ENCODE measurements at places on chromosomes 12 and 14.

GRCh38 chr14:90428676-90429075 is 31.8 kb downstream of the CALM1 start:
- H3K27me3 ChIP-seq = no peaks in the 10 kb centered on the region
- peaks cover 14% of the 10 kb centered on the region for H3K4me1 ChIP-seq
- DNase-seq = no peak

- H3K4me1 ChIP-seq = peaks cover 14% of the 10 kb centered on the region
- H3K27ac ChIP-seq = no peak overlapping the region
- H3K4me3 ChIP-seq = no peak overlapping the region
- no peaks in the 10 kb centered on the region for H3K27me3 ChIP-seq
- no peaks in the 10 kb centered on the region for H3K36me3 ChIP-seq
These were observed 413.4 kb downstream of the BCAT1 start for GRCh38 chr12:24535334-24536069.

DNA sequence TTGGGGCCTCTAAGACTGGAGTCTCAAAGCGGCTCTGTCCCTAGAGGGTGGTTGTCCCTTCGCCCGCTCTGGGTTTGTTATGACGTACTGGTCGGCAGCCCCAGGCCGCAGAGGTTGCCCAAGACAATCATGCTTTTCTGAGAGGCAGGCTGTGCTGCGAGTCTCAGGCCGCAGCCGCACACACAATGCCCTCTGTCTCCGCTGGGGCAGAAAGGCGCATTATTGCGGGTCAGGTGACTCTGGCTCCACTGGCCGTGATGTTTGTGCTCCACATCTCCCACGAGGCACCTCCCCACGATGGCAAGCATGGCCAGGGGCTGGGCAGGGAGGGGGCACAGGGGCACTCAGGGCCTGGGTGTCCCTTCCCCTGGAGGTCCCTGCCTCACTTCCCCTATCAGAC is 21.0 kb upstream of the PLEKHG3 start:
- H3K36me3 ChIP-seq = no peaks in the 10 kb centered on the region
- H3K4me3 ChIP-seq = no peak overlapping the region
- H3K4me1 ChIP-seq = no peaks in the 10 kb centered on the region
- H3K27me3 ChIP-seq = no peaks in the 10 kb centered on the region
- H3K27ac ChIP-seq = no peak overlapping the region
- no peak for DNase-seq

GRCh38 chr12:83793616-83794015 is 1106.9 kb downstream of the TMTC2 start:
- no peak overlapping the region for H3K27ac ChIP-seq
- no peaks in the 10 kb centered on the region for H3K36me3 ChIP-seq
- H3K4me1 ChIP-seq = no peaks in the 10 kb centered on the region
- H3K27me3 ChIP-seq = no peaks in the 10 kb centered on the region
- H3K4me3 ChIP-seq = no peak overlapping the region

DNA sequence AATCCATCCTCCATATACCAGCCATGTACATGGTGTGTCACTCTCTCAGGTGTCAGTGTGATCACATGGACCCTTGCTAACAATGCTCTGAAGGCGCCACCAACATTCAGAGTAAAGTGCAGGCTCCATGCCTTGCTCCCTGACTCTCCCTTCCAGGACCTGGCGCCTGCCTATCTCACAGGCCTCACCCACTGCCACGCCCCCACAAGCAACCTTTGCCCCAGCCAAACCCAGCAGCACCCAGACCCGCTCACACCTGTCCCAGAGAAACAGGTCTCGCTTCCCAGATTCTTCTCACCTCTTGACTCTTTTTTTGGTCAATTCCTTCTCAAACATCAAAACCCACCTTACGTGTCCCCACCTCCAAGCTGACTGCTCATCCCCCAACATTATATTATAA is 52.3 kb downstream of the KCNK10 start:
- H3K36me3 ChIP-seq = peaks cover 2% of the 10 kb centered on the region
- no peaks in the 10 kb centered on the region for H3K4me1 ChIP-seq
- no peak overlapping the region for H3K4me3 ChIP-seq
- DNase-seq = no peak
- H3K27me3 ChIP-seq = no peaks in the 10 kb centered on the region

DNA sequence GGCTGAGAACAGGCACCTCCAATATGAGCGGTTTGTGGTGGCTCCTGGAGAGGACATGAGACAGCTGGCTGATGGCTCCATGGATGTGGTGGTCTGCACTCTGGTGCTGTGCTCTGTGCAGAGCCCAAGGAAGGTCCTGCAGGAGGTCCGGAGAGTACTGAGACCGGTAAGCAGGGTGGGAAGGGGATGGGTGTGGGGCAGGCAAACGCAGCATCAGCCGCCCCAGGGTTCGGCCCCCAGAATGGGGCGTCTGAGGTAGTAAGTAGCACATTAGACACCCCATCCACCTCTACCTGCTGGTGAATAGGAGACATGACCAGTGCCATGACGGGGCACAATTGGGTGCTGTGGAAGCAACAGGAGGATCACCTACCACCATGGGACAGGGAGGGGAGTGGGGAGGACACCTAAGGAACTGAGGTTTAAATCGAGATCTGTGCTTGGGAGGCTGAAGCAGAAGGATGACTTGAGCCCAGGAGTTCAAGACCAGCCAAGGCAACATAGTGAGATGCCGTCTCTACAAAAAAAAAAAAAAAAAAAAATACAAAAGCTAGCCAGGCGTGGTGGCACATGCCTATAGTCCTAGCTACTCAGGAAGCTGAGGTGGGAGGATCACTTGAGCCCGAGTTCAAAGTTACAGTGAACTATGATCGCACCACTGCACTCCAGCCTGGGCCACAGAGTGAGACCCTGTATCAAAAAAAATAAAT is 25.5 kb downstream of the ITGA7 start:
- H3K36me3 ChIP-seq = peaks cover 5% of the 10 kb centered on the region
- DNase-seq = no peak
- H3K27me3 ChIP-seq = no peaks in the 10 kb centered on the region
- no peak overlapping the region for H3K27ac ChIP-seq
- peaks cover 2% of the 10 kb centered on the region for H3K4me1 ChIP-seq
- no peak overlapping the region for H3K4me3 ChIP-seq

- H3K36me3 ChIP-seq = peaks cover 1% of the 10 kb centered on the region
- H3K4me1 ChIP-seq = peaks cover 6% of the 10 kb centered on the region
- no peak overlapping the region for H3K4me3 ChIP-seq
- no peak for DNase-seq
- no peak overlapping the region for H3K27ac ChIP-seq
- H3K27me3 ChIP-seq = no peaks in the 10 kb centered on the region
These were observed 58.6 kb downstream of the PKP2 start for GRCh38 chr12:32837974-32838373.

DNA sequence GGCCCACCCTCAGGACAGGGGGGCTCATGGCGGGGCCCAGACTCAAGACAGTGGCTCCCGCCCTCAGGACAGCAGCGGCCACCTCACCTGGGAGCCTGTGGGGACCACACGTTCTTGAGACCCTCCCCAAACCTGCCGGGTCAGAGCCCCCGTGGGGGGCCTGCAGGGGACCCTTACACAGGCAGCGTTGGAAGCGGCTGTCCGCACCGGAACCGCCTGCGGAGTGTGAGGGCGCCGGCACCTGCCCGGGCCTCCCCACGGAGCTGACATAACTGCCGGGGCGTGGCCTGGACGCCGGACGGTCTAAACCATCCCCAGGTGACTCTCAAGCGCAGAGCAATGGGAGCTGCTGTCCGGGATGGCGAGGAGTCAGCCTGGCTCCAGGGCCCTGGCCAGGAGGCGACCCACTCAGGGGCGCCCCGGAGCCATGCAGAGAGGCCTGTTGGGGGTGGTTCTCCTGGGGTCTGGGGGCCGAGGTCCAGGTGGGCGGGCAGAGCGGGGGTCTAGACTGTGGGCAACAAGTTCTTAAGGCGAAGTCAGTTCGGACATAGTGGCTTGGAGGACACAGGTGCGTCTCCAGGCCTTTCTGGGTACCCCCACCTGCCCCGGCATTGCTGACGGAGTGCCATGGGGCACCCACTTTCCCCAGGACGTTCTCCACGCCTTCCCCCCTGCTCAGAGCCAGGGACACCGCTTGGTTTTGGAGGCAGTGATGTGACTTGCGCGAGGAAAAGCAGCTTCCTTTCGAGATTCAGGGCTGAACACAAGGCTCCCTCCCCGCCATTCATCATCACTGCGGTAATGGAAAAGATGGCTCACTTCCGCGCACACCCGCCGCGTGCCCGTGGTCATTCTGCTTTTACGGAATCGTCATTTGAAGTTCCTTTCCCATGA is 23.2 kb downstream of the GALNT9 start:
- peaks cover 24% of the 10 kb centered on the region for H3K27me3 ChIP-seq
- no peaks in the 10 kb centered on the region for H3K4me1 ChIP-seq
- no peaks in the 10 kb centered on the region for H3K36me3 ChIP-seq
- no peak overlapping the region for H3K4me3 ChIP-seq

DNA sequence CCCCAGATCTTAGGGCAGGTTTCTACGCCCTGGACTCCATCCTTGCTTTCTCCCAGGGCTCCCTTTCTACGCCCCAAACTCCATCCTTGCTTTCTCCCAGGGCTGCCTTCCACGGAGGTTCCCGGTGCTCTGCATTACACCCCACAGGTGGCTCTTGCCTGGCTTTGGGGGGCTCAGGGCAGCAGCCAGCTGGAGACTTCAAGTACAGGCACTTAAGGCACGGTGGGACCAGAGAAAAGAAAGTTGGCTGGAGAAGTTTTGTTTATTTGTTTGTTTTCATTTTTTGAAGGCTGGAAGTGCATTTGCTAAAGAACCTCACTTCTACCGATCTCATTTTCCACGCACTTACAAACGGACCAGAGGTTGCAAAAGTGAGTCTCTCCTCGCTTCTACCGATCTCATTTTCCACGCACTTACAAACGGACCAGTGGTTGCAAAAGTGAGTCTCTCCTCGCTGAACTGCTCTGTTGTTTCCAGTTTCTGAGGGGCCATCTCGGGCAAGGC is 103.8 kb upstream of the MED13L start:
- H3K4me3 ChIP-seq = peak overlapping the region; percentile 25
- no peaks in the 10 kb centered on the region for H3K36me3 ChIP-seq
- H3K27me3 ChIP-seq = no peaks in the 10 kb centered on the region
- peaks cover 16% of the 10 kb centered on the region for H3K4me1 ChIP-seq
- no peak for DNase-seq
- peak overlapping the region; percentile 94 for H3K27ac ChIP-seq

DNA sequence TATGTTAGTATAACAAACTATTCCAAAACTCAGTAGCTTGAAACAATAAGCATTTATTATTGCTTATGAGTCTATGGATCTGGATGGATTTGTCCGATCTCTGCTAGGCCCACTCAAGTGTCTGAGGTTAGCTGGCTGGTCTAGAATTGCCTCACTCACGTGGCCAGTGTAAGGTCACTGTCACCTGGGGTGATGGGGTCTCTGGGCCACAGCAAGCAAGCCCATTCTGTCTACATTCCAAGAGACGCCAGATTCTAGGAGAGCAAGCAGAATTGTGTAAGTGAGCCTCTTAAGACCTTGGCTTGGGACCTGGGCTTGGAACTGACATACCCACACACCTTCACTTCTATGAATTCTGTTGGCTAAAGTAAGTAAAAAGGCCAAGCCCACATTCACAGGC is 80.2 kb downstream of the STON2 start:
- peaks cover 4% of the 10 kb centered on the region for H3K36me3 ChIP-seq
- H3K27ac ChIP-seq = no peak overlapping the region

DNA sequence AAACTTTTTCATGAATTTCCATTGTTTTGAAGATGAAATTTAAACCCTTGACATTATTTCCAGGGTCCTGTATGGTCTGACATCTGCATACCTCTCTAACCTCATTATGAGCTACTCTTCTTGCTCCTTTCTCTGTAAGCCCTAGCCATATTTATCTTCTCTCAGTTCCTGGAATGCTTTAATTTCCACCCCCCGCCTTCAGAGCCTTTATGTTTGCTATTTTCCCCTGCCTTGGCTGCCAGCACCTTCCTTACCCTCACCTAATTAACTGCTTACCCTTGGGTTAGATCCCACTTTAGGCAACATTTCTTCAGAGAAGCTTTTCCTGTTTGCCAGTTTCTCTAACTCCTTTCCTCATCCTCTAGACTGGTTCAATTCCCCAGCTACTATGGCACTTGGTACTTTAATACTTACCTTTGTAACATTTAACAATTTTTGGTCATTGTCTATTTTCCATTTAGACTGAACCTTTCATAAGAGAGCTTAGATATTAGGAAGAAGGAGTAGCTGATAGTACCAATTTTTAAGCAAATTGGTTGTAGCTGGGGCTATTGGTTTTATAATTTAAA is 6.0 kb downstream of the STYX start:
- H3K4me1 ChIP-seq = peaks cover 6% of the 10 kb centered on the region
- DNase-seq = peak; percentile 27
- H3K27ac ChIP-seq = peak overlapping the region; percentile 73
- H3K36me3 ChIP-seq = peaks cover 6% of the 10 kb centered on the region

DNA sequence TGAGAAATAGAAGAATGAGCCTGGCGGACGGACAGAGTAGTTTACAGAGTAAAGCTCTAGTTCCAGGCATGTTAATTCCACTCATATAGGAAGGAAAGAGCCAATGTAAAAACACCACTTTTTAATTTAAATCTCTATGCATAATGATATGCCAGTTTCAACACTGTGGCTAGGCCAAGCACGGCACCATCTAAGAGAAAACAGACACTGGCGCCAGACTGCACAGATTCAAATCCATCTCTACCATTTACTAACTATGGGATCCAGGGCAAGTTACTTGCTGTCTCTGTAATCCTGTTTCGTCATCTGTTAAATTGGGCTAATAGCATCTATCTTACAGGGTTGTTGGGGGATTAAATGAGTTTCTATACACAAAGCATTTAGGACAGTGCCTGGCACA is 27.5 kb downstream of the RMST start:
- H3K4me3 ChIP-seq = no peak overlapping the region
- DNase-seq = no peak
- peaks cover 2% of the 10 kb centered on the region for H3K27me3 ChIP-seq
- H3K4me1 ChIP-seq = no peaks in the 10 kb centered on the region

GRCh38 chr12:69405566-69405865 is 46.0 kb downstream of the YEATS4 start:
- DNase-seq = no peak
- peaks cover 5% of the 10 kb centered on the region for H3K36me3 ChIP-seq
- no peak overlapping the region for H3K4me3 ChIP-seq
- no peak overlapping the region for H3K27ac ChIP-seq

GRCh38 chr14:66916421-66916820 is 272.8 kb upstream of the GARIN2 start:
- no peak overlapping the region for H3K27ac ChIP-seq
- H3K4me3 ChIP-seq = no peak overlapping the region
- H3K4me1 ChIP-seq = no peaks in the 10 kb centered on the region
- H3K27me3 ChIP-seq = no peaks in the 10 kb centered on the region
- no peak for DNase-seq

- H3K27ac ChIP-seq = no peak overlapping the region
- no peaks in the 10 kb centered on the region for H3K36me3 ChIP-seq
- H3K27me3 ChIP-seq = no peaks in the 10 kb centered on the region
- no peak overlapping the region for H3K4me3 ChIP-seq
- no peak for DNase-seq
These were observed 154.9 kb downstream of the RASSF9 start for GRCh38 chr12:85681333-85681732.

DNA sequence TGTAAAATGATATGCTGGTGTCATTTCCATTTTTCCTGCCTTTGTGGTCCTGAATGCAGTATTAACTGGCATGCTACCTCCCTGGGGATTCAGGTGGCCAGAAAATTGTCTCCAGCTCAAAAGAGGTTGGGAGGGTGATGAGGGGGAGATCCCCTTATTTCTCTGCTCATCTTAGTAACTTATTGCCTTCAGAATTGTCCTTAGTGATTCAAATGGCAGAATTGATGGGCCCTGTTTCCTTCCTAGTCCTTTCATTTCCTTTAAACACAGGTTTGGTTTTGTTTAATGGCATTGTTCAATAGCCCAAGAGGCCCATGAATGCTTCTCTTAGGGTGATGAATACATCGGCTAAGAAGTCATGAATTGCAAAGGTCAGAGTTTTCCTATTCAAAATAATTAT is 207.0 kb downstream of the SLC41A2 start:
- no peak overlapping the region for H3K4me3 ChIP-seq
- no peak overlapping the region for H3K27ac ChIP-seq
- no peak for DNase-seq

- H3K4me1 ChIP-seq = peaks cover 11% of the 10 kb centered on the region
- no peak for DNase-seq
- no peaks in the 10 kb centered on the region for H3K36me3 ChIP-seq
- no peak overlapping the region for H3K27ac ChIP-seq
These were observed 6.1 kb upstream of the ASIC1 start for GRCh38 chr12:50051101-50051806.

All from neuronal stem cell (in vitro differentiated cells).